Activated CD8-positive, alpha-beta memory T cell treated with anti-CD3 and anti-CD28 coated beads for 1 hour (primary cell): ENCODE measurements at places on chromosomes 13 and 19.

DNA sequence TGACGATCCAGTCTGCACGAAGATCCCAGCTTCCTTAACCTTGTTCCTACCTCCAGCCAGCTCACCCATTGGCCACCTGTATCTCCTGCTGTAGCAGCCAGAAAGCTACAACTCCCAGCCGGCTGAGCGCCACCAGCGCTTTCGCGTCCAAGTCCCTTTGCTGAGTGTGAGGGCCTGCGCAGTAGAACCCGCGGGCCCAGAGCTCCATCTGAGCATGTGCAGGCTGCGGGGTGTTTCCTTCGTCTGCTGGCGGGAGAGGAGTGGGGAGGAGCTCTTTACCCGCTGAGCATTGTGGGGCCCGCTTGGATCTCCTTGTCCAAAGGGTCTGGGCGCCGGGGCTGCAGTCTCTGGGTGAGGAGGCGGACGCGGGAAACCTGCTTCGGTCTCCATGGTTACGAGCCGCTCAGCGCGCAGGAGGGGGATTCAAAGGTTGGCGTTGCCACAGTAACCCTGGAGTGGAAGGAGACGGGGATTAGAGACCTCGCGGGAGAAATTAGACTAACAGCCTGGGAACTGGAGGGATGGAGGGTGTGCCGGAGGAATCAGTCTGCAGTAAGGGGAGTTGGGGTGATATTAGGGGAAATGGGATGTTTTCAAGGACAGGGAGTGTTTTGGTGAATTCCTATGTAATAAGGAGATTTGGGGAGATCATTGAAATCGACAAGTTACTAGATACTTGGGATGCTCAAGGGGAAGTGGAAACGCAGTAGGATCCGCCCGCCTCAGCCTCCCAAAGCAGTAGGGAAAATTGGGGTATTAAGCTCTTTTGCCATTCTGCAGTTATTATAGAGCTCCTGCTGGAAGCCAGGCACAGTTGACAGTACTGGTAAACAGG, 33.5 kb downstream of the ZSWIM9 start:
- peak; percentile 69 for DNase-seq

DNA sequence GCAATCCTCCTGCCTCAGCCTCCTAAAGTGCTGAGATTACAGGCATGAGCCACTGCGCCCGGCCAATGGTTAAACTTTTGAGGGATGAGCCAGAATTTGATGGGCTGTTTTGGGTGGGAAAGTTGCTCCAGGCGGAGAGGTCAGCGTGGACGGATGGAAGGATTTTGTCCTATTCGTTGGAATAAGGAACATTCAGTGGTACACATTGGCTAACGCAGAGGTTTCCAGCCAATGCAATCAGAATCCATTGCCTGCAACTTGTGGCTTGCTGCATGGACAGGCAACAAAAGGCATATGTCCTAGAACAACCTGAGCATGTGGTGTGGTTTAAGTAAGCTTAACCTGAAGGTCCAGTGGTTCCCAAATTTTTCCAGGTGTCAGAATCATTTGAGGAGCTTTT, 35.5 kb upstream of the C1QTNF9 start:
- no peak for DNase-seq

DNA sequence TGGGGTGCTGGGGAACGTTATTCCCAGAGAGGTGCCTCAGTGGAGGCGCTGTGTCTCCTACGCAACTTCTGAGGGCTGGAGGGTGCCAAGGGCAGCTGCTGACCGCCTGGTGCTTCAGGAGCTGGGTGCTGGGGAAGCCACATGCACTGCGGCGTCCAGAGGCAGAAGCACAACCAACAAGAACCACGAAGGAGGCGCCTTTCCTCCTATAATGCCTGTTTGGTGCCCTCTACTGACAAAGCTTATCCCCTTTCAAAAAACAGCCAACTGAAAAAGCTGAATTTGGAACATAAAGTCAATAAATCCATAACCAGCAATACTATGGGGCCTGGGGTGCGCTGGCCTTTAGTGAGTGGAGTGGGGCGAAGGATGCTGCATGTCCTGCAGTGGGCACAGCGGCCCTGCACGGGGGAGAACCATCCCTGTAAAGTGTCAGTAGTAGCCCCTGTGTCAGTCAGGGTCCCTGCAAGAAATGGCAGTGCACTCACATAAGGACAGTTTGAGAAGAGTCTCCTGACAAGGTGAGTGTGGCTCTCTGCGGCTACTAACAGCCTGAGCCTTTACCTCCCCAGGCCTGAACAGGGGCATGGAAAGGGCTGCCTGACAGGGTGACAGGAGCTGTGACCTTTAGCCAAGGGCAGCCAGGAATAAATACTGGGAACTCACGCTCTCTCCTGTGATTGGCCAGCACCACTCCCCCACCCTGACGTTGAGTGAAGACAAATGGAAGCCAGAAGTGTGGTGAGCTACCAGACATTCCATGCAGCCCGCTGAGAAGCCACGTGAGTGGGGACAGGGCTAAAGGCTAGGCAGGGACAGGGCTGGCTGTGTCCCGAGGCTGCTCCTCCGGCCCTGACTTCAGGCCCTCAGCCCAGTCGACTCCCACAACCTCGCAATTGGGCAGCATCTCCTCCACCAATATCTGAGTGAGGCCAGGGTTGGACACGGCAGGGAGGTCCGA, 4.5 kb upstream of the B3GNT8 start:
- DNase-seq = no peak

DNA sequence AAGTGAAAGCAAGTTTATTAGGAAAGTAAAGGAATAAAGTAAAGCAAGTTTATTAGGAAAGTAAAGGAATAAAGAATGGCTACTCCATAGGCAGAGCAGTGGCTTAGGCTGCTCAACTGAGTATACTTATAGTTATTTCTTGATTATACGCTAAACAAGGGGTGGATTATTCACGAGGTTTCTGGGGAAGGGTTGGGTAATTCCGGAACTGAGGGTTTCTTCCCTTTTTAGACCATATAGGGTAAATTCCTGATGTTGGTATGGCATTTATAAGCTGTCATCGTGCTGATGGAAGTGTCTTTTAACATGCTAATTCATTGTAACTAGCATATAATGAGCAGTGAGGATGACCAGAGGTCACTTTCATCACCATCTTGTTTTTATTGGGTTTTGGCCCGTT, 194.3 kb downstream of the DLEU7 start:
- no peak for DNase-seq

DNA sequence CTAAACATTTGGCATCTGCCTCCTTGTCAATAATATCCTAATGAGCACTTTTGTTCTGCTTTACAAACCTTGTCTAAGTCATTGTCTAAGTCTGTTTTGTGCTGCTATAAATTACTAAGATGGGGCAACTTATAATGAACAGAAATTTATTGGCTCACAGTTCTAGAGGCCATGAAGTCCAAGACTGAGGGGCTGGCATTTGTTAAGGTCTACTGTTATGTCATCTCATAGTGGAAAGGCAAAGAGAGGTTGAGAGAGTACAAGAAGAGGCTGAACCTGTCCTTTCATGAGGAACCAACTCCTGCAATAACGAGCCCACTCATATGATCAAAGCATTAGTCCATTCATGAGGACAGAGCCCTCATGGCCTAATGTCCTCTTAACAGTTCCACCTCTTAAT, 72.7 kb upstream of the KLF12 start:
- no peak for DNase-seq

DNA sequence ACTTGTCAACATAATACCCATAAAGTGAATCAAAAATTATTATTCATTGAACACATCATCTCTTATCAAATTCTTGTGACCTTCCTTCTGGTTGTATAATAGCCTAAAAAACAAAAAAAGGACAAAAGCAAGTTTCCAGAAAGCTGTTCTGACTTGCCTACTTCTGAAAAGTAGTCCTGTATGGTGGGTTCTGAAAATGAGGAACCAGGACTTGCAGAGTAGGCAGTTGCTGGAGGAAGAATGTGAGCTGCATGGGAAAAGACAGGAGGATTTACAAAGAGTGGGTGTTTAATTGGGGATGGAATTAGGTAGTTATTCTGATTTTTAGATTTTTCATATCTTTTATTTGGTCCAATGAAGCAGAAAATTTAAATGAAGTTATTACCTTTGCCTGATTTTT, 56.7 kb downstream of the RCBTB2 start:
- no peak for DNase-seq

DNA sequence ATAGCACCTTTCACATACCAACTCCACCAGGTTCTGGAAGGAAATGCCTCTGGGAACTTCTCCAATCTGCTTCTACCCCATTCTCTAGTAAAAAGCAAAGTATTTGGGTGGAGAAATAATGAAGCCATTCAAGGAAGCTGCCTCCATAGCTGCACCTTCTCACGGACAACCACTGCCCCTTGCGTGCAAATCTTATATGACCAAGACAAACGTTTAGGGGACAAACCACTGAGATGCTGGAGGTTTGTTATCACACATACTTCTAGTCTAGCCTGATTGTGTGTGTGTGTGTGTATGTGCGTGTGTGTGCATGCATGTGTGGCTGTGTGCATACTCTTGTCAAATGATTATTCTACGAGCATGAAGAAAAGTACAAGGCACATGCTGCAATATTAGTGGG, 6.5 kb upstream of the METTL21C start:
- DNase-seq = no peak

DNA sequence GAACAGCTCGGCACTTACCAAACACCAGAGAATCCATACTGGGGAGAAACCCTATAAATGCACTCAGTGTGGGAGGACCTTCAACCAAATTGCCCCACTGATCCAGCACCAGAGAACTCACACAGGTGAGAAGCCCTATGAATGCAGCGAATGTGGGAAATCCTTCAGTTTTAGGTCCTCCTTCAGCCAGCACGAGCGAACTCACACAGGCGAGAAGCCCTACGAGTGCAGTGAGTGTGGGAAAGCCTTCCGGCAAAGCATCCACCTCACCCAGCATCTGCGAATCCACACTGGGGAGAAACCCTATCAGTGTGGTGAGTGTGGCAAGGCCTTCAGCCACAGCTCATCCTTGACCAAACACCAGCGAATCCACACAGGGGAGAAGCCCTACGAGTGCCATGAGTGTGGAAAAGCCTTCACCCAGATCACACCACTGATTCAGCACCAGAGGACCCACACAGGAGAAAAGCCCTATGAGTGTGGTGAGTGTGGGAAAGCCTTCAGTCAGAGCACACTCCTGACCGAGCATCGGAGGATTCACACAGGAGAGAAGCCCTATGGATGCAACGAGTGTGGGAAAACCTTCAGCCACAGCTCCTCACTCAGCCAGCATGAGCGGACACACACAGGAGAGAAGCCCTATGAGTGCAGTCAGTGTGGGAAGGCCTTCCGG, 8.3 kb downstream of the ZNF135 start:
- DNase-seq = no peak

- DNase-seq = no peak
These were observed 94.0 kb downstream of the PTPRS start for GRCh38 chr19:5246554-5247155.

- DNase-seq = no peak
These were observed 363 bp upstream of the ZNF763 start for GRCh38 chr19:11964496-11964857.

DNA sequence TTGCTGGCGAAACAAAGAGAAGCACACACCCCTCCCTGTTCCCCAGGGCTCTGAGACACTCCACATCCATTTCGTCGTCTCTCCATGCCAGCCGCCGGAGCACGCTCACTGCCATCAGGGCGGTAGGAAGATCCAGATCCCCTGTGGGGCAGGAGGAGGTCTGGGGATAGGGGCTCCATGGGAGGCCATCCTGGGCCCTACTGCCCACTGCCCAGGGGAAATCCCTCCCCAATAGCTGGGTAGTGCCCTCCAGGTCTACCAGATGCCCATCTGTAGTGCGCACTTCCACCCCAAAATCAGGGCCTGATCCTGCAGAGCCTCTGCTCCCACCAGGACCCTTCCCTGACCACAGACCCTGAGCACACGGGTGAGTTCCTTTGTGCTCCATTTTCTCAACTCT, 80.3 kb downstream of the EFNB2 start:
- DNase-seq = no peak

- no peak for DNase-seq
These were observed 33.6 kb upstream of the HMGB1 start for GRCh38 chr13:30499338-30499737.

DNA sequence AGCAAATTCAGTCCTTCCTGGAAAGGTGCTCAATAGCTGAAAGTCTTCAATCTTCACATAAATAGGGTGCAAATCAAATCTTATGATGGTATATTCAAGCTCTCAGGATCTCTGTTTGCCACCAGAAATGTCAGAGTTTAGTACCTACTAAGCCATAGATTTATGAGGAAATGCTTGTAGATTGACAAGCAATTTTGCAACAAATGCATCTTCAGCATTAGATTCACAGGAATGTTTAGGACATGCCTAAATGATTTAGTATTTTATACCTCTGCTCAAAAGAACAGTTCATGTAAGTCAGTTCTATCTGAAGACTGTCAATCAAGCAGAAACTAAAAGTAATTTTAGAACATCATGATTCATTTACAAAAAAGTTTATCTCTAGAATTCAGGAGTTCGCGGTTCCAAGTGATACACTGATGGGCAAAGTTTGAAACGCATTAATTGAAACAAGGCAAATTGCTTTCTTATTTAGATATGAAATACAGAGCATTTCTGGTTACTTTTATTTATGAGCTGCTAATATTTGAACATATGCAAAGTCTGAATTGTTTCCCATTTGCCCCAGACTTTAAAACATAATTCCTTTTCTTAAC, 65.7 kb downstream of the DACH1 start:
- no peak for DNase-seq

DNA sequence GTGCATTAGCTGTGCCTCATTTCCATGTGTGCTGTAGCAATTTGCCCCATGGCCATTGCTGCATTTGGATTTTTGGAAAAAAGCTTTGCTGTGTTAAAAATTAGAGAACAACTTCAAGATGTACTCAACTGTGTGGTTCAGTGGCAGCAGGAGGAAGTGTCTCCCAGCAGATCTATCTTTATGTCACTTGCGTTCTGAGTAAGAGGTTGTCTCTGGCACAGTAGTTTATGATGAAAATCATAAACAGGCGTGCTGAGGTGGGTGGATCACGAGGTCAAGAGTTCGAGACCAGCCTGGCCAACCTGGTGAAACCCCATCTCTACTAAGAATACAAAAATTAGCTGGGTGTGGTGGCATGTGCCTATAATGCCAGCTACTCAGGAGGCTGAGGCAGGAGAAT, 29.0 kb upstream of the RNF17 start:
- DNase-seq = no peak

- DNase-seq = peak; percentile 51
These were observed 12.0 kb upstream of the CEACAM21 start for GRCh38 chr19:41563854-41564514.

DNA sequence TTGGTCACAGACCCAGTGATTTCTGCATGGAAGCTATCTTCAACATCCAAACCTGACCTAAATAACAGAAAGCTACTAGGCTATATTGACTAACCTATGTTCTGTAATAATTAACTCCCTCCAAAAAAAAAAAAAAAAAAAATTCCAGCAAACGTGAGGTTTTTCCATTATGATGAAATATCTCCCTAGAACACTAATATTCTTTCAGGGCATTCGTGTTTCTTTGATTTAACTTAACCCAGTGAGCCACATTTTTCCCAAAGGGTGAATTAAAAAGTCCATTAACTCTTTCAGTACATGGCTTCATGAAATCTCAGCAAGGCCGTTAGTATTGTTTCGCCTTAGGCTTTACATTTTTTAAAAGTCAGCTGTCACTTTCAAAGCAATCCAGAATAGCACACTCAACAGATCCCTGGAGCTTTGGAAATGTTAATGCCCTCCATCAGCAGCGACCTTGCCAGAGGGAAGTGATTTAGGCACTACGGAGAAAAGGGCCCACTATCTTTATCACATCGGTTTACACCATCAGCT, 175.8 kb downstream of the DCT start:
- DNase-seq = no peak
